ENCODE measurements at places on chromosomes 5 and 9. TPM values are rescaled to one million over a fixed set of nuclear protein-coding genes. Genes with fewer than 3 reads are reported as not detected.
A peak's percentile ranks its signal among the peaks of the same experiment; 100 is the strongest.

GRCh38 chr5:83034036-83034435, 43.2 kb downstream of the TMEM167A start:
- DNase-seq = no peak

GRCh38 chr5:139137697-139138096, 60.5 kb downstream of the SIL1 start:
- no peak for DNase-seq

- DNase-seq = no peak
These were observed 41.3 kb downstream of the ROR2 start for GRCh38 chr9:91908746-91909145.

- DNase-seq = no peak
These were observed 18.6 kb downstream of the CD74 start for GRCh38 chr5:150394131-150394530.

DNA sequence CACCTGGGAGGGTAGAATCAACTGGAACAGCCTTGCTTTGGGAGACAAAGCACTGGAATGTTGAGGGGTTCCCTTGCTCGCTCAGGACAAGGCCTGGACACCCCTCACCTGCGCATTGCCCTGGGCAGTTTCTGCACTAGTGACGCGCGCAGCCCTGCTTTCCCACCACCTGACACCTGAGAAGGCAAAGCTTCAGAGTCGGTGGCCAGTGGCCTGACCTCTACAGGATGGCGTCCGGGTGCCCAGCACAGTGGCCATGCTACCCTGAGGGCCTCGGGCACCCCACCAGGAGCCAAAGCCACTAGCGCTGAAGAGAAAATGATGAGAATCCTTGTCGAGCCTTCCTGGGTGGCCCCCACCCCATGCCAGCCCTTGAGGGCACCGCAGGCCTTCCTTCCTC, 161.3 kb downstream of the OLFM1 start:
- no peak for DNase-seq

DNA sequence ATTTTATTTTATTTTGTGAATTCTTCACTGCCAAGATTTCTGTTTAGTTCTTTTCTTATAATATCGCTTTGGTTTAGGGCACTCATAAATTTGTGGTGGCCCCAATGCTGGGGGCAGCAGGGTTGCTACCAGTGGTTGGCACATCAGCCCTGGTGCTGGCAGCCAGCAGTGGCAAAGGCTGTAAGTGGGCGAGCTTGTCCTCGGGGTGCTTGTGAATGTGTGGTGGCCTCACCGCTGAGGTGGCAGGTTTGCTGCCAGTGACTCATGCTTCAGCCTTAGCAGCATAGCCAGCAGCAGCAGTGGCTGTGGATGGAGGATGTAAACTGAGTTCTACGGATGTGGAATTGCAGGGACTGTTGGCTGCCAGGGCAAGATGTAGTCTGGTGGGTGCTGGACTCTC, 262.9 kb upstream of the DMAC1 start:
- no peak for DNase-seq

DNA sequence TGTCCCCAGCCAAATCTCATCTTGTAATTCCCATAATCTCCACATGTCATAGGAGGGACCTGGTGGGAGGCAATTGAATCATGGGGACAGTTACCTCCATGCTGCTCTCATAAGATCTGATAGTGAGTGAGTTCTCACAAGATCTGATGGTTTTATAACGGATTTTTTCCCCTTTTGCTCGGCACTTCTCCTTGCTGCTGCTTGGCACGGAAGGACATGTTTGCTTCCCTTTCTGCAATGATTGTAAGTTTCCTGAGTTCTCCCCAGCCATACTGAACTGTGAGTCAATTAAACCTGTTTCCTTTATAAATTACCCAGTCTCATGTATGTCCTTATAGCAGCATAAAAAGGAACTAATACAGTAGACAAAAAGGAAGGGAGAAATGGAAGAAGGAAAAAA, 76.7 kb upstream of the CCNG1 start:
- DNase-seq = no peak

DNA sequence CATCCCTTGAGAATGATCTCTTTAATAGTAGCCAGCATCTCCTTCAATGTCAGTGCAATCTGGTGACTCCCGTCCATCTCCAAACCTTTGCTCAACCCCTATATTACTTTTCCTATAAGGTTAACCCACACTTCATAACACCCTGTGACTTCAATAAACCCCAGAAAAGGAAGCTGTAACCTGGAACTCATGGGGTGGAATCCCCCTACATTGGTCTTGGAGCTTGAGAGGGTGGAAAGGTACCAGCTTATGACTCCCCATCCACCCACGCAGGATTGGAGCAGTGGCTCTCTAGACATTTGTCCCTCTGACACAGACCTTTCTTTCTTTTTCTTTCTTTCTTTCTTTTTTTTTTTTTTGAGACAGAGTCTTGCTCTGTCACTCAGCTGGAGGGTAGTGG, 54.7 kb upstream of the ZFR start:
- no peak for DNase-seq

DNA sequence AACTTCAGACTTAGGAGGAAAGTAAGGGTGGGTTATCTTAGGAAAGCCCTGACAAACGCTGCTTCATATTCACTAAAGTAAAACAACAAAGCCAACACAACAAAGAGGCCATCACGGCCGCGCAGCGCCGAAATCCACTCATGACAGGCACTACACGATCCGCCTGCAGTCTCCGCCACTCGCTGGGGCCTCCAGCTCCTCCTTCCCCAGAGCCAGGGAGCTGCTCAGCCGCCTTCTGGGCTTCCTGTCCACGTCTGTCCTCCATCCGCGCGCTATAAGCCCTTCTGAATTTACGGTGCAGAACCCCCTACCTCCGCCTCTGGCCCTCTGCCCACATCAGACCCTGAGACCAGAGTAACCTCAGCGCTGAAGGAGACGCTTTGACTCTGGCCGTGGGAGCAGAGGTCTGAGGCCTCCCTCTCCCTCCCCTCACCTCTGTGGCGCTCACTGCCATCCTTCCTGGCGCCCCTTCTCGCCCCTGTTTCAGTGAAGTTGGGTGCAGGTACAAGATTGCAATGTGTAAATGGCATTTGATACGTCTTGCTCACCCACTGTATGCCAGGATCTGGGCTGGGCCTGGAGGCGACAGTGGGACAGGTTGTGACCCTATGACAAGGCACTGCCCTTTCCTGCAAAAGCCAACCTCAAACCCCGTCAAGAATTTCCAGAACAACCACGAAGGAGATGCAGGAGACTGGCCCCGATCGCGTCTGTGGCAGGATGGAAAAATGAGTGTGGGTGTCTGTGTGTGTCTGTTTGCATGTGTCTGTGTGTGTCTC, 74.9 kb upstream of the PHYKPL start:
- DNase-seq = no peak

DNA sequence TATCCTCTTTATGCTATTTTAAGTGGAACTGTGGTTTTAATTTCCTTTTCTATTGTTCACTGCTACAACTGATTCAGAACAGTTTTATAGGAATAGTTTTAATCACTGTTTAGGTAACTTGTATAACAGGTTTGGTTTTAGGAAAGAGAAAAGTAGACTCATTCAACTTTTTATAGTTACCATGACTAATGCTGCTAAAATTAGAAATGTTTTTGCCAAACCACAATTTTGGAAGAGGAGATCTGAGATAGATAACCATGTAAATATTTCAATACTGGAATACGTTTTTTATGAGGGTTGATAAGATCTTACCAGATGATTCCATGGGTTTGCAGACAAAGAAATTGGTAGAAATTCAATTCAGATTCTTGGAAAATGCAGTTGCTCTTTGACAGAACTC, 404.6 kb upstream of the ARRDC3 start:
- peak; percentile 1 for DNase-seq

ARHGEF37 gene
- total RNA-seq = 5.5 TPM

PCDHB13 gene
- total RNA-seq = 1.9 TPM

TSSK1B gene
- not detected for total RNA-seq

CA9 gene
- 0.27 TPM for total RNA-seq

All from kidney epithelial cell (primary cell).